Effector memory CD8-positive, alpha-beta T cell (primary cell): ENCODE measurements at places on chromosomes 1 and 21.

DNA sequence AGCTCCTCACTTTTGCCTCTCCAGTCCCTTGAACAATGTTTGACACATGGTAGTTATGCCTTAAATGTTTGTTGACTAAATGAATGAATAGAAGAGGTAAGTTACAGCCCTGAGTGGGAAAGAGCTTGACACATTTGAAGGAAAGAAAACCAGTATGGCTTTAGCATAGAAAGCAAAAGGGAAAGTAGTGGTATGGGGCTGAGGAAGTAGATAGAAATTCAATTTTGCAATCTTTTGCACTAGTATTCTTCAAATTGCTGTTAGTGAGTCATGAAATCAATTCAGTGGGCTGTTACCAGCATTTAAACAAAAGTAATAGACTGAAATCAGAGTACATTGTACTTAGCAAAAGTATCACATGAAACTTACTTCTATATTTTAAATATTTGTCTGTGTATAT, 21.1 kb downstream of the PLA2G4A start:
- no peak for DNase-seq

- no peak for DNase-seq
Measured at GRCh38 chr1:90989990-90990389, 31.8 kb downstream of the ZNF644 start.

DNA sequence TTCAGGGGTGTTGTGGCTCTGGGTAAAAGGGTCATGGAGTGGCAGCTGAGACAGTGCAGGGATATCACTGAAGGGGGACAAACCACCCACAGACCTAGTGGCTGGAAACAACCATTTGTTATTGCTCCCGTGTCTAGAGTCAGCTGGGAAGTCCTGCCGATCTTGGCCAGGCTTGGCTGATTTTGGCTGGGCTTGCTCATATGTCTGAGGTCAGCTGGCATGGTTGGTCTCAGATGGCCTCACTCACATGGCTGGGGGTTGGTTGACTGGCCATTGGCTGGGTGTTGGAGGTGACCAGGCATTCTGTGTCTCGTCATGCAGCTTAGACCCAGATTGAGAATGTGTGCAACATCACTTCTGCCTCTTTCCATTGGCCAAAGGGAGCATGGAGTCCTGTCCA, 203.8 kb upstream of the POU3F1 start:
- DNase-seq: no peak

GRCh38 chr1:212138457-212138856, 102.9 kb downstream of the DTL start:
- no peak for DNase-seq

DNA sequence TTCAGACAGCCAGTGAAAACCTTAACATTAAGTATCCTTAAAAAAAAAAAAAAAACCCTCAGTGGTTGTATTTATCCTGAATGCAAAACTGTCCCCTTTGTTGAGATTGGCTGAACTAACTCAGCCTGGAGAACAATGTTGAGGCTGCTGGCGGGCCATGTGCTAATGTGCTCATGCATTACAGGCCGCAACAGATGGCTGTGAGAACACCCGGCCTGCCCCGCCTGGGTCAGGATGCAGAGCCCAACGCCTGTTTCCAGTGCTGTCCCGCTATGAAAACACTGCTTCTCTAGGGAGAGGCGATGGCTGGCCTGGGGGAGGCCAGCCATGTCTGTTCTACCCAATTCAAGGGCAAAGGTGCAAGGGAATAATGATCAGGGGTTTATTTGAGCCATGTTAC, 13.8 kb downstream of the OLIG2 start:
- no peak for DNase-seq

DNA sequence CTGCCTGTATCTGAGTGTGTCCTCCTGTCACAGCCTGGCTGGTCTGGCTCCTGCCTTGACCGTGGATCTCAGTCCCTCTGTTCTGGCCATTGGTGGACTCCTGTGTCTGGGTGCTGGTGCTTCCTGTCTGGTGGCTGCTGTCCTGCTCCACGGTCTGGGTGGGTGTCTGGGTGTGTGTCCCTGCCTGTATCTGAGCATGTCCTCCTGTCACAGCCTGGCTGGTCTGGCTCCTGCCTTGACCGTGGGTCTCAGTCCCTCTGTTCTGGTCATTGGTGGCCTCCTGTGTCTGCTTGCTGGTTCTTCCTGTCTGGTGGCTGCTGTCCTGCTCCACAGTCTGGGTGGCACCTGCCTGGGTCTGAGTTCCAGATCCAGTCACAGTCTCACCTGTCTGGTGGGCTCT, 4.0 kb downstream of the CRNN start:
- no peak for DNase-seq

- no peak for DNase-seq
Measured at GRCh38 chr1:150567717-150568593, 11.5 kb downstream of the MCL1 start.

GRCh38 chr1:88462488-88463261, 221.4 kb upstream of the PKN2 start:
- DNase-seq: no peak

DNA sequence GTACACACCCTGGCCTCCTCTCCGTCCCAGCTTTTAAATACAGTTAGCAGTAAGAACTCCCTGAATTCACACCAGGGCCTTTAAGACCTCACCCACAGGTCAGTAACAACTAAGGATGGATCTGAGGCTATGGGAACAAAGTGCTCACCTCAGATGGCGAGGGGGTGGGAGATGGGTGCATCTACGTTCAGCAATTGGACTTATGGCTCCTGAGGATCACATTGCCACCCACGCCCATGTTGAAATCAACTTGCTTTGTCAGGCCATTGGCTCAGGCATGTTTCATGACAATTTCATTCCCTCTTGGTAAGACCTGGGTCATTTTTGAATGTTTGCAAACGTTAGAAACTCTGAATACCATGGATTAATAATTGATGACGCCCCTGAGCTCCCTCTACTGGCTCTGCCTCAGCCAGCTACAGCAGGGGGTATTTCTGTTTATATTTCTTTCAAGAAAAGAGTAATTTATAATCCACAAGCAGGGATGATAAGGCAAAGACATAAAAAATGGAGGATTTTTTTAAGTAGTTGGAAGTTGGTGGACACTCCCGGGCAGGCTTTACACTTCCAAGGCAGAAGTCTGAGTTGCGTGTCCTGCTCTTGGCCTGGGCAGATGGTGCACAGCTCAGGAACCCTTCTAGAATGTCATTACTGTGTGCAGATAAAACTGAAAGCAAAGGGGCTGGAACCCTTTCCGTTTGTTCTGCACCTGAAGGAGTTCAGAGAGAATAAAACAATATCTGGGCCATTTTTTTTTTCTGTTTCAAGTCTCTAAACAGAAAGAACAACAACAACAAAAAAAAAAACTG, 13.7 kb upstream of the LBR start:
- no peak for DNase-seq

- DNase-seq: no peak
Measured at GRCh38 chr1:240905225-240905765, 293.3 kb upstream of the GREM2 start.

- DNase-seq: peak; percentile 71
Measured at GRCh38 chr1:206507284-206508129, at the start of gene RASSF5. Gene RASSF5 (plus strand): TSS chr1:206507531. CDS start chr1:206507603, 72 bp downstream.

- no peak for DNase-seq
Measured at GRCh38 chr1:175788586-175789252, 45.3 kb upstream of the TNR start.

GRCh38 chr1:62022382-62022983, 172.2 kb upstream of the L1TD1 start:
- no peak for DNase-seq

- DNase-seq: no peak
Measured at GRCh38 chr1:10691740-10692125, 104.7 kb downstream of the CASZ1 start.

DNA sequence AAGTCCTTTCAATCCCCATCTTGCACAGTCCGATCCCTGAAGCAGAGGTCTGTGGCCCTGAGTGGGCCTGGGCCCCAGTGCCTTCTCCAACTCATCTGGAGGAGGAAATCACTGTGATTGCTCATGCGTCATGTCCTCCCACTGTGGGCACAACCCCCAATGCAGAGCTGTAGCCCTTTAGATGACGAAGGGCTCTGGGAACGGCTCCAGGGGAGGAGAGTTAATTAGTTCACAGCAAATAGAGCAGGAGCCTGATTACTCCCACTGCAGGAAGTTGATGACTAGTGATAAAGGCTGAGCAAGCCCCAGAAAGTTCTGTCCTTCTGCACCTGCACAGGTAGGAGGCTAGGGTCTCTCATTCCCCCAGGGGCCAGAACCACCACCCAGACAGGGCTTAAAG, 111.5 kb downstream of the CCDC185 start:
- DNase-seq: no peak

DNA sequence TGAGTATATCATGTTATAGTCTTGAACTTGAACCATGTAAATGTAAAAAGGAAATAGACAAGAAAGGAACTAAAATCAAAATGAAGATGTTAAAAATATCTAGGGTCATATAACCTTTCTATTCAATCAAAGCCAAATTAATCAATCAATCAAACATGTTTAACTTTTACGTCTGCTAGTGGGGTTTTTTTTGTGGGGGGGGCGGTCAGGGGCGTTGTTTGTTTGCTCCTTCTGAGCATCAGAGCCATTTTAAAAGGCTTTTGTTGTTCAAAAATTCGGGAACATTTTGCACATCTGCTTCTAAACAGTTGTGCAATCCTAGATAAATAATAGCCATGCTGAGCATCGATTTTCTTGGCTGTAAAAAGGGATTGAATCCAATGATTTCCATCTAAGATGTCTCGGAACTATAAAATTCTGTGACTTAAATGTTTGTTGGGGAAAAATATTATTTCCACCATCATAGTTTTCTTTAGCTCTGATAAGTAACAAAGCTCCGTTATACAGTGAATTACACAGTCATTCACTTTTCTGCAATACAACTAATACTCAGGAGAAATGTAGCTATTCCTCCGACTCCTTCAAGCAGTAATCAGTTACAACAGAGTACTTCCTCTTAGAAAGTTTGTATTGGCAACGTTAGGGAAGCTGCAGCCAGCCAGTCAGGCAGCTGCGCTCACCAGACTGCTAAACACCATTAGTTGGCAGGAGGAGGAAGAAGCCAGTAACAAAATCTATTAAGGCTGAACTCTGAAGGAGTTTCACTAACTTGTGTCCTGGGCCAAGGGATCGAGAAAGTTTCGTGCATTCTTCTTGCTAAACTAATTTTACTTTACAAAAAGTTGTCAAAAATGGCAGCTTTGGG, 2.2 kb downstream of the SPATA6 start:
- DNase-seq: no peak

- DNase-seq: no peak
Measured at GRCh38 chr1:192554904-192555303, 20.7 kb upstream of the RGS1 start.

GRCh38 chr1:184759112-184759511, 4.5 kb upstream of the EDEM3 start:
- no peak for DNase-seq

- no peak for DNase-seq
Measured at GRCh38 chr1:200478239-200478623, 68.4 kb upstream of the ZNF281 start.

DNA sequence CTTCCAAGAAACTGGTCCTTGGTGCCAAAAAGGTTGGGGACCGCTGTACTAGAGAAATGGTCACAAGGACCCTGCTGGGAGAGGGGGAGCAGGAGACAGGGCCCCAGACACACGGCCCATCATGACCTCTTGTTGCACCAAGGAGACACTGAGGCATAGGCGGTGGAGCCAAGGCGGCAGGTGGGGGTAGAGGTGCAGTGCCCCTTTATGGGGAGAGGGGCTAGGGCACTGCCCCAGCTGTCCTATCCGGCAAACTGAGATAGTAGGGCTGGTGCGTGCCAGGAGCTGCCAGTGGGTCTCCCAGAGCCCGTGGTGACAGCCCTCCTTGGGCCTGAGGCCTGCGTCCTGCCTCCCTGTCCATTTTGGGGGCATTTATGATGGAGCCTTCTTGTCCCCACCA, 20.3 kb downstream of the TNNT2 start:
- DNase-seq: no peak

- no peak for DNase-seq
Measured at GRCh38 chr1:198544265-198544664, 3.8 kb upstream of the ATP6V1G3 start.

DNA sequence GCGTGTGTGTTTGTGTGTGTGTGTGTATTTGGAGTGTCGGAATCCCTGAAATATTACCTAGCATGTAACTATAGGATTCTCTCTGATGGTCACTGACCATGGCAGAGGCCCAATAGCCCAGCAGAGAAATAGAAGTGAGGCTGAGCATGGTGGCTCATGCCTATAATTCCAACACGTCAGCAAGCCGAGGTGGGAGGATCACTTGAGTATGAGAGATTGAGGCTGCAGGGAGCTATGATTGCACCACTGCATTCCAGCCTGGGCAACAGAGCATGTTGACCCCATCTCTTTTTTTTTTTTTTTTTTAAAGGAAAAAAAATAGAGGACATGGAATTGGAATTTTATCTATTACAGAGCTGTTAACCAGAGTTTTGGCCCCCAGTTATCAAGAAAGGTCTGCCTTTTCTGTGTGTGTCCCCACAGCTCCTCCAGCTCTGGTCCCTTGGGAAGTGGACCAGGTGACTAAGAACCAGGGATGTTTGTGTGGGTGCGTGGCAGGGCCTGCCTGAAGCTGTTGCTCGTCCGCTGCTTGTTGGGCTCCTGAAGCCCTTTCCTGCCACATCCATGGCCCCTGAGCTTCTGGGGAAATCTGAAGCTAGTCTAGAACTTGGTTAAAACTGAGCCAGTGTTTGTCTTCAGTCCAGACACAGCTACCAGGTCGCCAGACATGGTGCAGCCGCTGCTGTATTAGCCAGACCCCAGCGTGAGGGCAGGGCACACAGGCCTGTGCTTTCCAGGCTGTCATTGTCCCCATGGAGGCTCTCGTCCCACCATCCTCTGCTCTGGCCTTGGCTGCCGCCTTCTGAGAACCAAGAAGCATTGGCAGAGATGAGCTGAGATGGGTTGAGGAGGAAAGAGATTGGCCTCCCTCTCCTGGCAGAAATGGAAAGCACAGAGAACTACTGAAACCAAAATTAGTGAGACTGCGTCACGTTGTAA, 25.5 kb downstream of the CAPN9 start:
- DNase-seq: no peak

DNA sequence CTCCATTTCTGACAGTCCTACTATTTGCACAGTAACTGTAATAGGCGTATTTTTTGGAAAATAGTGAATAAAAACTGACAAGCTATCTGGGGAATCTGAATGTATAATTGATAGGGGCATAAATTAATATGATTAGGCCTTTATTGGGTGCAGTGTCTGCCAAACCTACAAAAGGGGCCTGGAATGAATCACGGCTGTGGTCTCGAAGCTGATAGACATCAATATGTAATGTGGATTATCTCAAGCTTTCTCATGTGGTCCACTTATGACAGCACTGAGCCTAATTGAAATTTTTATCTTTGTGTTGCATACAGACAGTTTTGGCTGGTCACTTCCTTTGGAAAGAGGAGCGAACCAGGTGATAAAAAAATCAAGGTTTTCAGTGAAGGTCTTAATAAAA, 450.4 kb downstream of the GPATCH2 start:
- no peak for DNase-seq
